ENCODE measurements at places on chromosomes 2 and 18.
A peak's percentile ranks its signal among the peaks of the same experiment; 100 is the strongest.

DNA sequence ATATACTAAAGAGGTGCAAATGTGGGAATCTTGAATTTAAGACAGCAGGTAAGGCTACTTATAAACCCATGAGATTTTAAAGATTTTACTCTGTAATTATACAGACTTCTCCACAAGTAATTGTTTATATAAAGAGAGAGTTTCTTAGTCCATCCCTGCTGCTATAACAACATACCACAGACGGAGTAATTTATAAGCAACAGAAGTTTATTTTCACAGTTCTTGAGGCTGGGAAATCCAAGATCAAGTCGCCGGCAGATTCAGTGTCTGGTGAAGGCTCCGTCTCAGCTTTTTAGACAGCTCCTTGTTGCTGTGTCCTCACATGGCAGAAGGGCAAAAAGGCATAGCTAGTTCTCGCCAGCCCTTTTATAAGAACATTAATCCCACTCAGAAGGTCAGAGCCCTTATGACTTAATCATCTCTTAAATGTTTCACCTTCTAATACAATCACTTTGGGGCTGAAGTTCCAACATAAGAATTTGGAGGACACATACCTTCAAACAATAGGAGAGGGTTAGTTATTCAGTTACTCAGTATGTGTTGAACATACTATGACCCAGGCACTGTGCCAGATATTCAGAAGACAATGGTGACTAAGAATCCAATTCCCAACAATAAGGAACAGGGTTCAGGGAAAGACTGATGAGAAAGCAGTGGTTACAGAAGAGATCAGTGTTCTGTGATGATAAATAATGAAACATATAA, 466.0 kb downstream of the RIT2 start:
- DNase-seq: peak; percentile 3

DNA sequence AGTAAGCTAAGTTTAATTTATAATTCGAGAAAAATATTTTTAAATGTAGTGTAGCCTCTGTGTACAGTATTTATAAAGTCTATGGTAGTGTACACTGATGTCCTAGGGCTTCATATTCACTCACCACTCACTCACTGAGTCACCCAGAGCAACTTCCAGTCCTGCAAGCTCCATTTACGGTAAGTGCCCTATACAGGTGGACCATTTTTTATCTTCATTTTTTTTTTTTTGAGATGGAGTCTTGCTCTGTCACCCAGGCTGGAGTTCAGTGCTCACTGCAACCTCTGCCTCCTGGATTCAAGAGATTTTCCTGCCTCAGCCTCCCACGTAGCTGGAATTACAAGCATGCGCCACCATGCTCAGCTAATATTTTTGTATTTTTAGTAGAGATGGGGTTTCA, 104.2 kb downstream of the PDCL3 start:
- DNase-seq: no peak

- no peak for DNase-seq
These were observed 485.6 kb upstream of the SPRED2 start for GRCh38 chr2:65917986-65918385.

GRCh38 chr2:101773137-101773536, 75.6 kb downstream of the MAP4K4 start:
- no peak for DNase-seq

- no peak for DNase-seq
These were observed 123.3 kb downstream of the CLIP4 start for GRCh38 chr2:29238497-29238896.

- DNase-seq: no peak
These were observed 628 bp downstream of the MRPL30 start for GRCh38 chr2:99181624-99182000.

DNA sequence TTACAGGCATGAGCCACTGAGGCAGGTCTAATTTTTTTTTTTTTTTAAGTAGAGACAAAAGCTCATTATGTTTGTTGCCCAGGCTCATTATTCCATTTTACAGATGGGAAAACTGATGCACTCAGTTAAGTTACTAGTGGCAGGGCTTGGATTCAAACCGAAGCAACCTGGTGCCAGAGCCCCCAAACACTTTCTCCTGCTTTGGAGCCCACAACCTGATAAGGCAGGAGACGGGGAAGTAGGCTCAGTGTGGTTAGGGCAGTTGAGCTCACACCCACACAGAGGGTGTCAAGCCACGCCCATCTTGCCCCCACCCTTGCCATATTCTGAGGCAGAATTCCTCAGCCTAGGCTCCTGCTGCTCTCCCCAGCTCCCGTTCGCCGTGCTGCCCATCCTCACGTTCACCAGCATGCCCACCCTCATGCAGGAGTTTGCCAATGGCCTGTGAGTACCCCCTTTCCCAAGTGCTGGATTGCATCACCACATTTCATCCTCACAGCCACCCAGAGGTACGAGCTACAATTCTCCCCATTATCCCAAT, 5.8 kb upstream of the CTDSP1 start:
- DNase-seq: no peak

DNA sequence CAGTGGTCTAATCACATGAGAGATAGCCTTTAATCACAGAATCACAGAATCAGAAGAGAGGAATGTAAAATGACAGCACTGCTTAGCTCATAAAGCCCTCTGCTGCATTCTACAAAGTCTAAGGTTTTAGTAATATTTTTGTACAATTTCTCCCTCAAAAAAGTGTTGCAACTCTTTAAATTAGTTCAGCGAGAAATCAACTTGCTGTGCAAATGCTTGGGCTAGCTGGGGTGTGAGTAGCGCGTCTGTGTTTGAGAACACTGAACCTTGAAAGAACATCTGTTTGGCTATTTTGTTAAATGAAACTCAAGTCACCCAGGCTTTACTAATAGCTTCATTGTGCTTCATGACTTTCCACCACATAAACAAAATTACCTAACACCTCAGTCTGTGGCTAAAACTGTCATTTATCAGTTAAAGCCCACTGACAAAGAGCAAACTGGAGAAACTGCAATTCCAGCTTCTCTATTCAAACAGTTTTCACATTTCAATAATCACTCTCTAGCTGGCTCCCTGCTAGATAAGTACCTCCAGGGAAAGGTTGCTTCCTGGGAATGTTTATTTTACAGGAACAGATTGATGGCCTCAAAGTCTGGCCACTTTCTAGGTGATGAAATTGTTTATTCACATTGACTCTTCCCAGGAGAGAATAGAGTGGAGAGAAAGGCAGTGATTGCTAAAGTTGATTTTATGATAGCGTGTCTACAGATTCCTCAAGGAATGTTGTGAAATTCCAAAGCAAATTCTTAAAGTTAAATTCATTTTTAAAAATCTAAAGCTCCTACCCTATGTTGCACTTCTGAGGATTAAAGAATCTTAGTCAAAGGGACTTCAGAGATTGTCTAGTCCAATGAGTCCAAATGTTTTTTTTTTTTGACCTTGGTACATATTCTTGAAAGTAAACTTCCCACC, 36.0 kb upstream of the STAT1 start:
- peak; percentile 97 for DNase-seq

DNA sequence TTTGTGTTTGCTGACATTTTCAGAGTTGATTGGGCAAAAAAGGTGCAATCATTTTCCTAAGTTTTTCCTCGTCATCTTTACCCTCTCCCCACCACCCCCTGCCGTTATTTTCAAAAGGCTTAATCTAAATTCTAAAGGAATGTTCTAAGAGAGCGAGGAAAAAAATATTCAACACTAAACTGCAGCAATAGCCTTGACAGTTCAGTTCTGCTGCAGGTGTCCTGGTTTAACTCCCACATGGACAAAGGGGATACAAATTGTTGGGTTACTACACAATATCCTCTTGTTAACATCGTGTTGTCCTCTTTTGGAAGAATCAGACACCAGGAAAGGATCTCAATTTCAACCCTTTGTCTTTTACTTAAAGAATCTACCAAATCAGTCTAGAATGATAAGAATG, 696.5 kb downstream of the NRXN1 start:
- no peak for DNase-seq

- DNase-seq: no peak
These were observed 442.2 kb downstream of the TGIF1 start for GRCh38 chr18:3892152-3892551.

GRCh38 chr2:209471037-209471436, 47.2 kb downstream of the MAP2 start:
- DNase-seq: peak; percentile 52

- DNase-seq: peak; percentile 72
These were observed 72.0 kb upstream of the SH3BP4 start for GRCh38 chr2:234879671-234880455.
